NCI-H146 (cell line): ENCODE measurements at places on chromosomes 2 and 18.

GRCh38 chr2:234849678-234850077 lies 102.1 kb upstream of the SH3BP4 start:
- no peak for DNase-seq

DNA sequence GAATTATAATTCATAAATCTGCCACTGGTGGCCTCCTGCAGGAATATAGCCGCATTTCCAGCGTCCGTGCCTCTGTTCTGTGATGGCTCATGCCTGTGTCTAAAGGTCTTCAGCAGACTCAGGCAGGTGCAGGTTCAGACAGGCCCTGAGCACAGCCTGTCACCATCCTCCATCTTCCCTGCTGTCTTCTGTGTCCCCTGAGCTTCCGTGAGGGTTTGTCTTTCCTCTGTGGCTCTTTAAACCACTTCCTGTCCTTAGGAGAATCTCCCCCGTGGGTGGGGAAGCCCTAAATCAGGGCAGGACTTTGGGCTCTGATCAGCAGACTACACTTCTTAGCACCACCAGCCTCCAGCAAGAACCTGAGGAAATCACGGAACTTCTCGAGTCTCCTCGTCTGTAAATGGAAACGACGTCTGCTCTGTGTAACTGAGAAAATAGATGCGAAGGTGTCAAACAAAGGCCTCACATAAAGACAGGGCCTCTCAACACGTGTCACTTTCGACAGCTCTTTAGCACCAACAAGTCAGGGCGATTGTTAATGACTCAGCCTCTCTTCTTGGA lies 24.1 kb upstream of the NFATC1 start:
- no peak for DNase-seq

DNA sequence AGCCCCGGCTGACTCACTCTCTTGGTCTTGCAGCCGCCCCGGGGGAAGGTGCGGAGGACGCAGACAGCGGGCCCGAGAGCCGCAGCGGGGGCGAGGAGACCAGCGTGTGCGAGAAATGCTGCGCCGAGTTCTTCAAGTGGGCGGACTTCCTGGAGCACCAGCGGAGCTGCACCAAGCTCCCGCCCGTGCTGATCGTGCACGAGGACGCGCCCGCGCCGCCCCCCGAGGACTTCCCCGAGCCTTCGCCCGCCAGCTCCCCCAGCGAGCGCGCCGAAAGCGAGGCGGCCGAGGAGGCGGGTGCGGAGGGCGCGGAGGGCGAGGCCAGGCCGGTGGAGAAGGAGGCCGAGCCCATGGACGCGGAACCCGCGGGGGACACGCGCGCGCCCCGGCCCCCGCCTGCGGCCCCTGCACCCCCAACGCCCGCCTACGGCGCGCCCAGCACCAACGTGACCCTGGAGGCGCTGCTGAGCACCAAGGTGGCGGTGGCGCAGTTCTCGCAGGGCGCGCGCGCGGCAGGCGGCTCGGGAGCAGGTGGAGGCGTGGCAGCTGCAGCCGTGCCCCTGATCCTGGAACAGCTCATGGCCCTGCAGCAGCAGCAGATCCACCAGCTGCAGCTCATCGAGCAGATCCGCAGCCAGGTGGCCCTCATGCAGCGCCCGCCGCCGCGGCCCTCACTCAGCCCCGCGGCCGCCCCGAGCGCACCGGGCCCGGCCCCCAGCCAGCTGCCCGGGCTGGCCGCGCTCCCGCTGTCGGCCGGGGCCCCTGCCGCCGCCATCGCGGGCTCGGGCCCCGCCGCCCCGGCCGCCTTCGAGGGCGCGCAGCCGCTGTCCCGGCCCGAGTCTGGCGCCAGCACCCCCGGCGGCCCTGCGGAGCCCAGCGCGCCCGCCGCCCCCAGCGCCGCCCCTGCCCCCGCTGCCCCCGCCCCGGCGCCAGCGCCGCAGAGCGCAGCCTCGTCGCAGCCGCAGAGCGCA lies 12.7 kb downstream of the SALL3 start:
- no peak for DNase-seq

GRCh38 chr2:72985891-72986683 lies 68.8 kb downstream of the EMX1 start:
- peak; percentile 69 for DNase-seq

DNA sequence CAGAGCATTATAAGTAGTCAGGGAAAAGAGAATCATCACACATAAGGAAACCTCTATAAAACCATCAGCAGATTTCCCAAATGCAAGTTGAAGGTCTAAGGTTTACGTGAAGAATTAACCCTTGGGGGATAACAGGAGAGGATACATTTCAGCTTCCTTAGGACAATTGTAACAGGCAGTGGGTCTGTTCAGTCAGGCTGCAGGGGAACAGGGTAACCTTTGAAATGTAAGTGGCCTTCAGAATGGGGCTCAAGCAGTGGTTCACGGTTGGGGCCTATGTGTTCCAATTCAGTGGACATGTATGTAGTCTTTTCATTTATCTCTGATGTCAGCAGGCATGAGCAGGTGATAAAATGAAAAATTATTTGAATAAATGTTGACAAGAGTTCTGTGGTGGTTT lies 139.3 kb downstream of the EML6 start:
- DNase-seq, result no peak

DNA sequence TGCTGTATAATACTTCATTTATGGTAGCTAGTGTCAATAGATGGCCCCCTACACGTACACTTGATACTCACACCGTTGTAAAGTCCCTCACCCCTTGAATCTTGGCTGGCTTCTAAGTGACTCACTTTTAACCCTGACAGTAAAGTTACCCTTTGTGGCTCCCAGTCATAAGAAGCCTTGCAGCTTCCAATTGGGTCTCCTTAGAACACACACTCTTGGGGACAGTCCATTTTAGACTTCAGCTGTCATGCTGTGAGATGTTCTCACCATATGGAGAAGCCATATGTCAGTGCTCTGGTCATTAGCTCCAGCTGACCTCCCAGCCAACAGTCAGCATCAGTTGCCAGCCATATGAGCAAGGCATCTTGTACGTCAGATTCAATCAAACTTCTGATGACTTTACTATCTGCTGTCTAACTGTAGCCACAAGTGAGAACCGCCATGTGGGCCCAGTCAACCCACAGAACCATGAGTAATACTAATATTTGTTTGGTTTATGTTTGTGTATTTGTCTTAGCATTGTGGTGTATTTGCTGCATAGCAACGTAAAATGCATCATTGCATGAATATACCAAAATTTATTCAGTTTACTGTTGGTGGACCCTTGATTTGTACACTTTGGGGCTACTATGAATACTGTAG lies 68.3 kb downstream of the PTPN4 start:
- DNase-seq, result no peak

DNA sequence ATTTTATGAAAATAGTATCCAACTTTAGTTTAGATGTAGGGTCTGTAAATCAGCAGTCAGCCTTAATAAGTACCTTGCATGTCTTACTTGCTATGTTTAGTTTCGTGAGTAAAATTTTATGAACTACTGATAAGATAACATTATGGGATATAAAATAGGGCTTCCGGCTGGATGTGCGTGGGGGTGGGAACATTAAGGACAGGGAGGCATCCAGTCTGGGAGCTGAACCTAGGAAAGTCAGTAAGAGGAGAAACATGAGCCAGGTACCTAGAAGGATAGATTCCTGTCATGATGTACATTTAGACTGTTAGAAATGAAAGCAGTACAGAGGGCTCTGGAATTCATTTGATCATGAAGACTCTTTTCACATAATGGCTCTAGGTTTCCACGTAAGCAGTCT lies 12.7 kb upstream of the KCNJ13 start:
- DNase-seq, result no peak

DNA sequence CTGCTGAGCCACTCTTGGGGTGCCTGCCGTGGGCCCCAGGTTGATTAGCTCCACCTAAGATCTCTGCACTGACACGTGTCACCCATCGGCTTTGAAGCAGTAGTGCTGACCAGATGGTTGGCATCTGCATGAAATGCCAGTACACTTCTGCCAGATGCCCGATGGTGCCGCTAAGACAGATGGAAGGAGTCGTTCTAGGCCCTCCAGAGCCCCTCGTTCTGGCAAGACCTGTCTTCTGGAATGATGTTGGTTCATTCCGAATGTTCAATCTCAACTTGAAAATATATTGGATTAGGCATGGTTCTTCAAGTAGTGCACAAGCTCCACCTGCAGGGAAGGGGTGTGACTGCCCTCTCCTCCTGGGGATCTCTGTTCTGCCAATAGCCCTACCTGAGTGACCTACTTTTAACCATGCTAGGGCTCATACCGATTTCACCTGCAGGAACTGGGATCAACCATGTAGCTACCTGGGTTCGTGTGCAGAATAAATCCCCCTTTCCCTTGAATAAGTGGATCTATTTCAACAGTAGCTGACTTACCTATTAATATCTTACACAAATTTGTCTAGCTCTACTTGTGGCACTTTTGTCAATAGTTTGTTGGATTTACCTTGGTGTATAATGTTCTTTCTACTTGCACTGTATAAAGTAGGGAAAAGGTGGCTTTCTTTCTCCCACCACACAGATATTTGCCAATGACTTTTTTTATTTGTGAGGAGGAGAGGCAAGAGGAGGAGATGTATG lies 342.6 kb downstream of the CTNNA2 start:
- DNase-seq, result no peak

GRCh38 chr18:64693766-64694165 lies 544.9 kb upstream of the LINC00305 start:
- no peak for DNase-seq

DNA sequence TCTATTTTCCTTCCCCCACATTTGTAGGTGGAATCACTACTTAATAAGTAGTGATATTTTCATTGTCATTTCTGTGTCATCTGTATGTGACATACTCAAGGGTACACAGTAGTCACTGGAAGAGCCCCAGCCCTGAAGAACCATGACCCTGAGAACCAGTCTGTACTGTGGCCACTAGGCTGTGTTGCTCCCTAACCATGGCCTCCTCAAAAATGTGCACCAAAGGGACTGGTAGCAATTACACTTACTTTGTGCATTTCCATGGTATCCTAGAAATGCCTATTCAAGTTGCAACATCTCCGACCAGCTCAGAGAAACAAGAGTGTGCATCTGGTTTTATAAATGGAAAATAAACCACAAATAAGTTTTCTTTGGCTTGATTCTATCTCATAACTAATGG lies 155.1 kb downstream of the DOCK10 start:
- DNase-seq, result no peak

- DNase-seq, result no peak
Observed at GRCh38 chr2:157692768-157693167, 64.1 kb upstream of the ACVR1C start.

- DNase-seq, result peak; percentile 22
Observed at GRCh38 chr2:17646081-17646554, 105.6 kb downstream of the VSNL1 start.

DNA sequence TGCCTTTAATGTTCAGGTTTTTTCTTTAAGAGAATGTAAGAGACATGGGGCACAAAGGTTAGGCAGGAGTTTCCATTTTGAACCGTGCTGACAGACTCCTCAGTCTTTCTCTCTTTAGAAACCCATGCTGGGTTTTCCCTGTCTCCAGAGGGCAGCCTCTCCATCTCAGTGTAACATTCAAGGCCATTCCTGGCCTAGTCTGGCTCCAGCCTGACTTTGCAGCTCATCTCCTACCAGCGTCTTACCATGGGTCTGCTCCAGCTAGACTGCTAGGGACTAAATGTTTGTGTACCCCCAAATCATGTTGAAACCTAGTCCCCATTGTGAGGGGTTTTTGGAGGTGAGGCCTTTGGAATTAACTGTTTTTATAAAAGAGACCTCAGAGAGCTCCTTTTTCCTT lies 9.8 kb upstream of the CLIP4 start:
- DNase-seq, result no peak

DNA sequence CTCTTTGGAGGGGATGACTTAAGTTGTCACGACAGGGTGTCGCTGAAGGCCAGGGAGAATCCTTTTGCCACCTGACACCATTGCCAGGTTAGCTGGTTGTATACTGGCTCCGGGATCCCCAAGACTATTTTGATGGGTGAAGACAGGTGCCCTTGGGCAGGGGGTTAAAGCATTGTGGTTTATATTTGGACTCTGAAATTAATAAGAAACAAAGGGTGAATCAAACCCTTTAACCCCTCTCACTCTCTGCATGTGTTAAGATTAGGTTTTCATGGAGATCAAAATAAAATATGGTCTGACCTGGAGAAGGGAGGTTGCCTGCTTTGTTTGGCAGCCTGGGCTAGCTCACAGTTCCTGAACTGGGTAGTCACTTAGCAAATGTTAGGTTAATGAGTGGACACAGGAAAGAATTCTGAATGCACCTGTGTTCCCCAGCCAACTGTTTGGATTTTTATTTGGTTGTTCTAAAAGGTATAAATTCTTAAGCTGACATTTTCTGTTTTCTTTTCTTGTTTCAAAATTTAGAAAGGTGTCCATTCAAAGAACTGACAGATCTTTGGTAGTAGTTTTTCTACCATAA lies 301.7 kb downstream of the KCNS3 start:
- no peak for DNase-seq

DNA sequence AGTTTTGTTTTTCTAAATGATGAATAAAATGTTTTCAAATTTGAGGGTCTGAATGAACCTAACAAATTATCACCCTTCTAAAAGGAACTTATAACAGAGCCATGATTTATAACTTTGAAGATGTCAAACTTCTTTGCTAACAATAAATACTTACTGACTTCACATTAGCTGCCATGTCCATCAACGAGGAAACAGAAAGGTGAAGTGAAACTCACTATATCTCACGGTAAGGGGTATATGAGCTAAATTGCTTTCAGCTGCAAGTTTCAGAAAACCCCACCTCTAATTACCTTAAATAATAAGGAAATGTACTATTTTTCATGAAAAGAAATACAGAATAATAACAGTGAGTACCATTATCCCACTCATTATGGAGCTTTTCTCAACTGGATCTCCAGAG lies 350.8 kb upstream of the NT5C1B start:
- no peak for DNase-seq

GRCh38 chr2:10935953-10936942 lies 24.5 kb downstream of the KCNF1 start:
- DNase-seq, result peak; percentile 74

- no peak for DNase-seq
Observed at GRCh38 chr2:207112383-207112782, 53.4 kb downstream of the KLF7 start.

DNA sequence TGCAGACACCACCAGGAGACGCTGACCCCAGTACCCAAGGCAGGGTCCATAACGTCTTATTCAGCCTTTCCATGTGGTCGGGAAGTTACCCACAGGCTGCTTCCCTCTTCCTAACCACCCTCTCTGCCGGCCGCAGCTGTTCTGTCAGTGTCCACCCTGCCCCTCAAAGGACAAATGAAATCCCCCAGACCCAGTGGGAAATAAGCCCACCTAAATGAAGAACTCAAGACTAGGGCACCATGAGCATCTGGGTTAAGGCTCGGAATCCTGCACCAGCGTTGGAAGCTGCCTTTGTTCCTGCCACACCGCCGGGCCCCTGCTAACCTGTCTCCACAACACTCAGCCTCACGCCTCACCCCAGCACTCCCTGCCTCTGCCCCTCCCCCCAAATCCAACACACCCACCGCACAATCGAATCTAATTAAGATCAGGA lies 21.7 kb downstream of the BCL11A start:
- no peak for DNase-seq

DNA sequence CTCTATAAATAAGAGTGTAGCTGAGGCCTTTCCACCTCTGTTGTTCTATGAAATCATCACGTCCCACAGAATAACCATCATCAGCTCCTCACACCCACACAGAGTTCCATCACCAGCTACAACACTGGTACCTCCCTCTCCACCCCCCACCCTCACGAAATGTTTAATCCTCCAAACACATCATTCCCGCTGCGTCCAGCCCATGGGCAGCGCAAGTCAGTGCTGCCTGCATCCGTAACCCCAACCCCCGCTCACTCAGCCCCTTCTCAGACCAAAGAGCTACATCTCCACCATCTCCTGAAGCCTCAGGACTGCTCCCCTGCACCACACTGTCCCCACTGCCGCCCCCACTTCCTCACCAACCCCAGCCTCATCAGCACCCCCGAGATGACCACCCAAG lies 19.4 kb downstream of the DNMT3A start:
- DNase-seq, result no peak
